Stimulated activated CD8-positive, alpha-beta memory T cell treated with anti-CD3 and anti-CD28 coated beads, Interleukin-7, amount 100 ng/mL, for 4 hours (primary cell): ENCODE measurements at places on chromosomes 12 and 14.

- DNase-seq: no peak
These were observed 11.2 kb downstream of the BRI3BP start for GRCh38 chr12:125004621-125005020.

- no peak for DNase-seq
These were observed 61.9 kb downstream of the ESR2 start for GRCh38 chr14:64232095-64232838.

DNA sequence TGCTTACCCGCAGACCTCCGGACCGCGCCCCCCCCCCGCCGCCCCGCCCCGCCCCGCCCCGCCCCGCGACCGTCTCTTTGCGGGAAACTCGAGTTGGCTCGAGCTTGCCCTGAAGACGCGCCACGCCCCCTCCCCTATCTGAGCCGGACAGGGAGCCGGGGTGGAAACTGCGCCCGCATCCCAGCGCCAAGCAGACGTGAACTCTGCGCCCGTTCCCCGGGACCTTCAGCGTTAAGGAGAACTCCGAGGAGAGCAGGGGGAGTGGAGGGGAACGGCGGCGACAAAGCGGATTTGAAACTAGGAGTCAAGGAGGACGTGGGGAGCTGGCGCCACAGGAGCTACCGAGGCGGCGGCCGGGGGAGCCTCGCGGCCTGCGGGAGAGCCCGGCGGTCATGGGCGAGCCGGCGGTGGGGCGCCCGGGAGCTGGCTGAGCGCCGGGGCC lies at the start of gene KCNK13:
KCNK13 (plus strand) TSS at position 310 of the 442 bp plus-strand sequence. CDS start 212 bp downstream, outside the sequence.
- no peak for DNase-seq

DNA sequence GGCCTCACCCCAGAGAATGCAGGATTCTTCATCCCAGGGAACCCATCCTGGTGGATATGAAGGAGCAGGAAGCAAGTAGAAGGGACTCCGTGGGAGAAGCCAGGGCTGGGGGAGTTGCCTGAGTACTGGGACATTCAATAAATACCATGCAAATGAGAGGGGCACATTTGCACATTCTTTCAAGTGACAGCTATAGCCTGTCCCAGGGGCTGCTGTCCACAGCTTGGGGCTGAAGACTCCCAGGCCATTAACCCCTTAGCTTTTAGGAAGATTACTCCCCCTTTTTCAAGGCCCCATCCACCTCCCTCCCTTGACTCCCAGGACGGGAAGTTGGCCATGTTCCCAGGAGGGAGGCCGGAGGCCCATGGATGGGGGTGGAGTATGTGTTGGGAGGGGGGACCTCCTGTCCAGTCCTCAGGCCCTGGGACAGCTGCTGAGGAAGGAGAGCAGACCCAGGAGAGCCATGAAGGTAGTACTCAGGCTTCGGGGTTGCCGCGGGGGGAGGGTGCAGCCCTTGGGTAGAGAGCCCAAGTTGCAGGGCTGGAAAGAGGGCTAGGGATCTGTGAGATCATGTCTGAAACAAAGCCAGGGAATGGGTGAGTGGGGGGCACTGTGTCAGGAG lies 974 bp upstream of the TNS2 start:
- no peak for DNase-seq

GRCh38 chr12:87157791-87158190 lies 871.4 kb downstream of the C12orf50 start:
- DNase-seq: no peak

GRCh38 chr14:65301862-65302539 lies 110.5 kb upstream of the FUT8 start:
- DNase-seq: no peak

GRCh38 chr12:91511795-91512420 lies 329.3 kb upstream of the DCN start:
- no peak for DNase-seq

DNA sequence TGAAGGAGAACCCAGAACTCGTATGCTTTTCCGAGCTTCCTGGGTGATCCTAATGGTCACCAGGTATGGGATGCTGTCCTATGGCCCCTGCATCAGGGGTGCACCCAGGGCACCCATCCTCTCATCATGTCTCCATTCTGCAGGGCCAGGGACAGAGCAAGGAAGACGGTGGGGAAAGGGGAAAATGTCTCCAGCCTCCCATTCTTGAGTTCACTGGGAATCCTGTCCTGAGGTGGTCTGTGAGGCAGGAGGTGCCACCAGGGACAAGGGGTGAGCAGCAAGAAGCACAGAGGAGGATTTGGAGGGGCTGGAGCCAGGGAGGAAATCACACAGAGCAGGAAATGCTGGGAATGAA lies 14.9 kb upstream of the SLC6A12 start:
- no peak for DNase-seq

- no peak for DNase-seq
These were observed 3.8 kb downstream of the TCL1A start for GRCh38 chr14:95710106-95710505.

- DNase-seq: no peak
These were observed 131.3 kb upstream of the HIF1A start for GRCh38 chr14:61563880-61564617.

GRCh38 chr12:104738331-104738730 lies 219.8 kb downstream of the SLC41A2 start:
- DNase-seq: no peak

DNA sequence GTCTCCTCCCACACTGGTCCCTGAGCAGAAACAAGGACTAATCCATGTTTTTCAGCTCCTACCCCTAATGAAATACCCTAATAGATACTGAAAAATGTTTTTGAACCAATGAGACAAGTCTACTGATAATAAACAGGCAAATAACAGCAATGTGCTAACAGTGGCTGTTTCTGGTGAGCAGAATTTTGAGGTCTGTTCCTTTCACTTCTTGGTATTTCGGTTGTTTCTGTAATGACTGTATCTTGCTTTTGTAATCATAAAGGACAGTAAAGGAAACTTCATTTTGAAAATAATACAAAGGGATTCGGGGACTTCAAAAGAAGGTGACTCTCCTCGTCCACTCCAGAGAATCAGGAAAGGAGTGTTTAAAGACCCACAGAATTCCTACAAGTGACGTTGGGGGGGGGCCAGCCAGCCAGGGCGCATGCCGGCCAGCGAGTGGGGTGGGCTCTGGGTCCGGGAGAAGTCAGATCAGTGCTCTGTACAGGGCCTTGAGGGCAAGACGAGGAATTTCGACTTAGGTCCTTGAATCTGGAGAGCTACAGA lies 1.1 kb upstream of the CD9 start:
- no peak for DNase-seq

- DNase-seq: no peak
These were observed 92.9 kb downstream of the ATP23 start for GRCh38 chr12:58034311-58034710.

- no peak for DNase-seq
These were observed 316.3 kb downstream of the SLC6A15 start for GRCh38 chr12:84596266-84596665.

DNA sequence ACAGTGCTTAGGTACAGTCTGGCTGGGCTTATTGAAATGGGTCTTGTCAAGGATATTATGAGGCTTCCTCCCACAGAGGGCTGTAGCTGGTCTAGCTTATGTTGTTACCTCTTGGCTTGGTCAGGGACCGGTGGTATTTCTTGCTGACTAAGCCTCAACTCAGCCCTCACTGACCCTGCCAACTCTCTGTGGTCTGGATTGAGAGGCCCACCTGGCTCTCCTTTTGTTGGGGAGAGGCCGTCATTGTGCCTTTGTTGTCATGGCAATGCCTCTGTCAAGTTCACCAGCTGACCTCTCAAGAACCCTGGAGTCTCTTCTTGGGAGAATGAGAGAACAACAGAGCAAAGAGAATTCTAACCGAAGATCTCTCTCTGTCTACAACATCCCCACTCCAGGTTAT lies 245.6 kb upstream of the NPAS3 start:
- no peak for DNase-seq

DNA sequence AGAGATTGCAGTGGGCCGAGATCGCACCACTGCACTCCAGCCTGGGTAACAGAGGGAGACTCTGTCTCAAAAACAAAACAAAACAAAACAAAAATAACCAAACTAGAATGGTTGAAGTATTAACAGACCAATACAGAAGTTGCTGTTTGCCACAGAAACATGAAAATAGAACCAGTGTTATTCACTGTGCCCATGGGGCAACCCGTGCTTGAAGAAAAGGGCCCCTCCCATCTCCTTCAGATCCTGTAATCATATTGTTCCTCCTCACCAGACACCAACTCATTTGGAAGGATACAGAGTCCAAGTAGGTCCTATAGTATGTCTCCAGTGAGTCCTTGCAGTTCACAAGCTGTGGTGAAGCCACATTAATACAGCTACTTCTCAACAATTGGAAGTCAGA lies 30.9 kb downstream of the SLC35F4 start:
- no peak for DNase-seq

DNA sequence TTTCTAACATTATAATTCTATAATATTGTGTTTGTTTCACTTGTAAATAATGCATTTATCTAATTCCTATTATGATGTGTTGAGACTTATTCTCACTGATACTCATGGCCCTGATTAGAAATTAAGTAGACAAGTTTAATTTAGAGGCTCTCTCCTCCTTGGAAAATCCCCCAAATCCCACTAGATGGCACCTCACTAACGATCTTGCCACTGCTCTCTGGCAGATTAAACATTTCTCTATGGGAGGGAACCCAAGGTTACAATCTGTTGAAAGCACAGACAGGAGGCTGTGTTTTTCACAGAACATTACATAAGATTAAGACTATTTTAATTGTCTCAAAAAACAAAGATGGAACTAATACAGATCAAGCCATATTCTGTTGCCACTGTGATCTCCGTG lies 318.7 kb downstream of the LRFN5 start:
- DNase-seq: no peak

DNA sequence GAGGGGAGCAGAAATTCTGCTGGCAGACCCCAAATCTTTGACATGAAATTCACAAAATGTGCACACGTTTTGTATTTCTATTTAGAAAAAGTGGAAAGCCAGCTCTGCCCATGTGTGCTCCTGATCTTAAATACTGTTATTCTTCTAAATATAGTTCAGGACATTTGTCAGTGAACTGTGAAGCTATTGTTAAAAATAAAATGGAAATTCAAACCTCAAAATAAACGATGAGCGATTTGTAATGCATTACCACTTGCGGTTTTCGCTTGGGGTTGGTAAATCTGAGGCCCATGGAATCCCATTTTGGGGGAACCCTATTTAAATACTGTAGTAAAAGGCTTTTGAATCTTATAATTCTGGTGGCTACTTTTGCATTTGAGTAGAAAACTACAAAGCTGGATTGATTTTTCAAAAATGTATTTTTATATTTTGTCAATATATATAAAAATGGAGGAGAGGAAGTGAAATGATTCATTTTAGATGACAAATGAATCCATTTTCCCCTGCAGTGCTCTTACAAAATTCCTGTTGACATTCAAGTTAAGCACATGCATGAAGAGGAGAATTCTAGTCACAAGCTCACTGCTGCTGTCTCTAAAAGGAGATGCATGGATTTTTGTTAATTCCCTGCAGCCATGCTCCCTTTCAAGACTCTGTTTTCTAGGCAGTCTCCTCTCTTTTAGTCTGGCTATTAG lies 47.1 kb downstream of the FLRT2 start:
- no peak for DNase-seq

DNA sequence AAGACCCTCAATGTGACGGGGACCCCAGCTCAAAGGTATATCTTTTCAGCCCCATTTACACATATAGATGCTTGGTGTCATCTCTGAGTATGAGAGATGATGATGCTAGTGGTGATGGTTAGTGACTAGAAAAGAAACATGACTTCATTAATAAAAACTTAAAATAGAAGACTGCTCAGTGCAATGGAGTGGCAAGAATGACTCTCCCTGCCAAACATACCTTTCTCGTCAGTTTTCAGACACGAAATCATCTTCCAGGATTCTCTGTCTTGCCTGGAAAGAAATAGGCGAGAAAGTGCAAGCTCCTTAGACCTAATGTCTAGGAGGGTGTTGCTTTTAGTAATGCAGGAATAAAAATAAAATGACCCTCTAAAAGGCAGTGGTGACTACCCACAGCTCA lies 71.7 kb downstream of the TPH2 start:
- DNase-seq: no peak

DNA sequence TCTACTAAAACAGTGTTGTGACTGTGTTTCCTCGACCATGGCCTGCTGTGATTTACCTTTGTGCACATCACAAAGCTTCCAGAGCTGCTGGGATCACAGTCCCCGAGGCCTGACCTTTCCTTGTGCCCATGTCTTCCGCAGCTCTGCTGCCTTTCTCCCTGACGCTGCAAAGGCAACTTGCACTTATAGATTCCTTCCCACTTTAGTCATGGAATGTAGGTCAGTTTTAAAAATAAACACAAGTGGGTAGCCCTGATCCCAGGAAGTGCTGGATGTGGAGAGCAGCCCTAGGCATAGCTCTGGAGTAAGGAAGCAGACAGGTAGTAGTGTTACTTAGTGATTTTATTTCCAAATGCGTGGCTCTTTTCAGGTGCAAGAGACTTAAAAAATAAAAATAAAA lies 825.7 kb downstream of the AACS start:
- DNase-seq: no peak

- DNase-seq: no peak
These were observed 706 bp upstream of the DIO2 start for GRCh38 chr14:80212023-80212397.

DNA sequence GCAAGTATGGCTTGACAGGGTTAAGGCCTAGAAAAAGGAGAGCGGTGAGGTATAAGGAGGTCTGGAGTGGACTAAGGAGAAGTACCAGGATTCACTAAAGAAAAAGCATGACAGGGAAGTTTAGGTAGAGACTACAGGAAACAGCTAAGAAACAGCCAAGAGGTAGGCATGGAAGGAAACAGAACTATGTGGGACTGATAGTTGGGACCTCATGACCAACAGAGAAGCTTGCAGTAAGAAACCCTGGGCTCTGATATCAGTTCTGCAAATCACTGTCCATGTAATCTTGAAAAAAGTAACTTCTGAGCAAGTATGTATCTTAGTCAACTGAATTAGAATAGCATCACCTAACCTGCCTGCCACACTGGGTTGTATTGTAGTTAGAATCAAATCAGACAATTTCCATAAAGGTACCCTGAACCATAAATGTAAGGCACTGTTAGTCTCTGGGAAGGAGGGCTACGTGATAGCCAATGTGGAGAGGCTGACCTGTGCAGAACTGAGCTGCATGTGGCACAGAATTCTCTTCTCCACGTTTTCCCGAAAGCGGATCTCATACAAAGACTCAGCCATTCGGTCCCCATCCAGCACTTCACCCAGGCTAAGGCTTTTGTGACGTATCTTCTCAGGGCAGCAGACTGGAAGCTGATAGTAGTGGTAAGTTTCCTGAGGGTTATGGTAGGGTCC lies 912 bp downstream of the TM9SF1 start:
- no peak for DNase-seq

GRCh38 chr14:55921511-55921910 lies 196.7 kb upstream of the PELI2 start:
- DNase-seq: no peak

DNA sequence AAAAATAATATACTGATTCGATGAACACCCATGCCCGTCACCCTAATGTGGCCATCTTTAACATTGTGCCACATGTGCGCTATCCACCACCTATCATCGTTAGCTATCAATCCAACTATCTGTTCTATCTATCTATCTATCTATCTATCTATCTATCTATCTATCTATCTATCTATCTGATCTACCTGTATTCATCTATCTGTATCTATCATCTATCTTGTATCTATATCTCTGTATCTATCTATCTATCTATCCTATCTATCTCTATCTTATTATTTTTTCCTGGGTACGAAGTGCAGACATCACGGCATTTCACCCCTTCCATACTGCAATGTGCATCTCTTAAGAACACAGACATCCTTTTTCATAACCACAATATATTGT lies 106.7 kb downstream of the PTPN11 start:
- no peak for DNase-seq
